ENCODE measurements at places on chromosomes 3 and 15. TPM values are rescaled to one million over a fixed set of nuclear protein-coding genes. Genes with fewer than 3 reads are reported as not detected.

The DPPA4 gene
- total RNA-seq = not detected

The TTBK2 gene
- 34.4 TPM for total RNA-seq

The ROBO2 gene
- 2.1 TPM for total RNA-seq

GRCh38 chr15:64162478-64162868 lies 349 bp downstream of the PPIB start:
- DNase-seq = no peak

All from right cardiac atrium (tissue), 5 donors.